Neural progenitor cell (in vitro differentiated cells): ENCODE measurements at places on chromosomes 7 and 10.
A peak's percentile ranks its signal among the peaks of the same experiment; 100 is the strongest.

DNA sequence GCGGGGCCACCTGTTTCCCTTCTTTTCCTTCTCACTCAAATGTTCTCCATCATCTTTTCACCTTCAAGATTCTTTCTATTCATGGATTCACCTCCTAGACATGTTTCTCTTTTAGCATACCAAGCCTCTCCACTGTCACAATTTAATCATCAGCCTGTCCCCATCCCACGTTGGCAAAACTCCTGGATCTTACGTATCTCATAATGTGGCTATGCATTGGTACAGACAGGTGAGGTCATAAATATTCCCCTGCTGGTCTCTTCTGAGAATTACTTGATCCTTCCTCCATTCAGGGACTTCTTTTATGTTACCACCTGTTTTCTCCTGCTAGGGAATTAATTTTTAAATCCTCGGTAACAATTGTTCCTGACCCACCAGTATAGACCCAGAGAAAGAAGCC is 262.6 kb upstream of the NEBL start:
- DNase-seq, result no peak

DNA sequence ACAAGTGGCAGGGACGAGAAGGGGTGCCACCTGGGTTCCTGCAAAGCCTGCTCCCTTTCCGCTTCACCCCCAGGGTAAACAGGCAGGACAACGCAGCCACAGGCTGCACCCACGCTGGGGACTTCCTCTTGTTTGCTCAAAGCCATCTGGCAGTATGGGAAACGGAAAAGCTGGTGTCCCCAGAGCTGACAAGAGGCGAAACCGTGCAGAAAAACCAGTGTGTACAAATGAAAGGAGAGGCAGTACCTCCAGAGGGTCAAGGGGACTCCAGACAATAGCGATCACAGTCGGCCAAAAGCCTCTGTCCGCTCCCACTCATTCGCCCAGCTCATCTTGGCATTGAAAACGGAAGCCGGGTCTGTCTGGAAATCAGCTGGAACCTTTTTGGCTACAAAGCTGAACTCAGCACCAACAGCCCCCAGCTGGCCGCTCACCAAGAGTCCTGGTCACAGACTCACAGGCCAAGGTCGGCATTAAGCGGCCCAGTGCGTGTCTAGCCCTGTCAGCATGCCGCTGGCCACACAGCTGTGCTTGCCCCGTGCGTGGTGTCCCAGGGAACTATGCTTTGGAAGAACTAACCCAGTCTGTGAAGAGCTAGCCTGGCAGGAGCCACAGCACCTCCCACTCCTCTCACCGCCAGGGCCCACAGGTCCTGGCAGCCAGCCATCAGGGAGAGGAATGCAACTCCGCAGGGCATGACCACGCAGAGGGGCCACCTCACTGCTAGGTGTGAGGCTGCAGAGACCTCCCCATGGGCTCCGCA is 10.4 kb downstream of the TNS3 start:
- DNase-seq, result no peak

DNA sequence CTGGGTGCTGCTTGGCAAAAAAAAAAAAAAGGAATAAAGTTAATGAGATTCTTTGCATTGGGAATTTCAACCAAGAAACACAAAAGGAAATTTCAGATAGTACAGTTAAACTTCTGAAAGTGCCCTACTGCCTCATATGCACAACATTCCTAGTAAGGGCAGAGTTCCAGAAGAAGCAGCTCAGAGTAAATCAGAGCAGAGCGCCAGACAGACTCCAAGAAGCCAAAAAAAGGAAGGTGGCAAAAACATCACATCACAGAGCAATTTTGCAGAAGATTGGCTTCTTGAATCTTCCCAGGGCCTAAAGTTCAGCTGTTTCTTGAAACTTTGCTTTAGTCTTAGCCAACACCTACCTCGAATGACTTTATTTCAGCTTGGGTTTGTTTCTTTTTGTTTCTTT is 544.1 kb downstream of the XPNPEP1 start:
- DNase-seq, result no peak

DNA sequence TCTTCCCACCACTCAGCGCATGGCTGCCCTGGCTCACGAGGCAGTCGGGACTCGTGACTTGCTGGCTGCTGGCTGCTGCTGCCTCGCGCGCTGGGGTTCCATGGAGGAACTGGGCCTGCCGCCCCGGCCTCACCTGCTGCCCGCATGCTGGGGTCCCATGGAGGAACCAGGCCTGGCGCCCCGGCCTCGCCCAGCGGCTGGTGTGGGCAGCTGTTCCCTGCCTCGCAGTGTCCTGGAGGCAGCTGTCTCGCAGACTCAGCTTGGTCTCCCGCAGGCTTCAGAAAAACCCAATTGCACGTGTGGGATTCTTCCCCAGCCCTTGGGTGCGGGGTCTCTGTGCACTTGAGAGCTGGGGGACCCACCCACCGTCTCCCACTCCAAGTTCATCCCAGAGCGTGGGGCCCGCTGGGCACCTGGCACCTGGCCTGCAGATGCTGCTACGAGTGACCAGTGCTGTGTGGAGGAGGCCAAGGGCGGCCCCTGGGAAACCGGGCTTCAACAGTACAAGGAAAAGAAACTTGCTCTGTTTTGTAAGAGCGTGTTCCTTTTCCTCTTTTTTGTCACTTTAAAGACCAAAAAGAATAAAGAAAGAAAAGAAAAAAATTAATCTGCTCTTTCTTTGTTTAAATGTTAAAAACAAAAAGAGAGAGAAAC is 20.4 kb downstream of the PWWP2B start:
- DNase-seq, result no peak

GRCh38 chr10:1049425-1049958 is 573 bp upstream of the IDI1 start:
- peak; percentile 75 for DNase-seq

GRCh38 chr10:30528429-30528786 is 94.4 kb downstream of the MAP3K8 start:
- no peak for DNase-seq

DNA sequence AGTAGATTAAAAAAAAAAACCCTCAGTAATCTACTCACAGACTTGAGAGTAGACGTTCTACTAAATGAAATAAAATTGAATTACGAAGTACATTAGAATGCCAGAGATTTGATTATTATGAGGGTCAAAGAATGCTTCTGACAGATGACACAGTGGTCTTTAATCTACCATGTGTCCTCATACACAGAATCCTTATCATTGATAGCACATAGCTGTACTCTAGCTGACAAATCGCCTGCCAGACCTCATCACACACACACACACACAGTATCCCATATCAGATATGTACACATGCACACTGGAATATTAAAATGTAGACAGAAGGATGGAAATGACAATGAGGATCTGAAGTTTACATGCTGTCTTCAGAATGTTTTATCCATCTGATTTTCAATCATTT is 104.6 kb downstream of the SORCS1 start:
- no peak for DNase-seq

DNA sequence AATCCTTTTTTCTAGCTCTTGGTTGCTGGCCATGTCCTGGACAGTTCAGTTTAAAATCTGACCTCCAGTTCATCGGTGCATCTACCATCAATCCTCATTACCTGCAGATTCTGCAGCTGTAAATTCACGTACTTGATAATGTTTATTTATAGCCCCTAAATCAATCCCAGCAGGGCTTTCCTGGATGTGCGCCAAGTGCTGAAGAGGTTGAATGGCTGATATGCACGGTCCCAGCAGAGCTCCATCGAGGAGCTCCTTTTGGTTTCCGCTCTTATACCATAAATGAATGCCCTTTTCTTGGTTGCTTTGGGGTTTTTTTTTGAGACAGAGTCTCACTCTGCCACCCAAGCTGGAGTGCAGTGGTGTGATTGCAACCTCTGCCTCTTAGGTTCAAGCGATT is 91.2 kb upstream of the CCZ1B start:
- no peak for DNase-seq

- no peak for DNase-seq
Measured at GRCh38 chr10:69957241-69957885, 95.3 kb upstream of the MACROH2A2 start.

DNA sequence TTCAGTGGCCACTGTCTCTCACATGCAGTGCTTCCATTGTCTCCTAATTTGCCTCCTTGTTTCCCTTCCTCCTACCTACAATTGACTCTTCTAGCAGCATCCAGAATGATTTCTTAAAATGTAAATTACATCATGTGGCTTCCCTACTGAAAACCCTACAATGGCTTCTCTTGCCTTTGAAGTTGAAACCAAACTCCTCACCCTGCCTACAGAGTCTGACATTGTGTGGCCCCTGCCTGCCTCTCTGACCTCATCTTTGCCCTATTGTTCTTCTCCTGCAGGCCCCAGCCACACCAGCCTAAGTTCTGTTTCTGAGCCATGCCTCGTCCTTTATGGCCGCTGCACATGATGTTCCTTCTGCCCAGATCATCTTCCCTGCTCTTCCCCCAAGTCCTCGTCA is 35.8 kb upstream of the CDK1 start:
- DNase-seq, result no peak

DNA sequence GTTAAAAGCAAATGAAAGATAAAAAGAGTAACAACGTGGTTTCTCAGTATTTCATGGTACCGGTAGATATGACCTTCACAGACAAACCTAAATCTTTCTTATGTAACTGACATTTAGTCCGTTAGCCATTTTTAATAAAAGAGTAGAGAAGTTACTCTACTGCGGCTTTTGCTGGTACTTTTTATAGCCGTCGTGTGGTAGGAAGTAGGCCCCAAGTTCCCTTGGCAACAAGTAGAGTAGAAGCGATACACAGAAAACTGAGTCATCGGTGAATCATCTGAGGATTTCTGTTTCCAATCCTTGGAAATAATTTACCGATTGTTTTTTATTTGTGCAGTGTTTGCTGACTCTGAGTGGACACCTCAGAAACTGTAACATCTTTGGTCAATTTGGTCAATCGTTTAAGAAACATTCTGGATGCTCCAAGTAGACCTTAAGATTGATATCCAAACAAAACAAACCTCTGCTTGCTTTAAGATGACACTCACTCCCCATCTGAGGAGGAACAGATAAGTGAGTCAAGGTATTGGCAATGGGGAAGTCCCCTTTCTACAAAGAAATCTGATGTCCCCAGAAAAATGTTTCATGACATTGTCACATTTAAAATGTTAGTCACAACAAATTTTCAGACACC is 63.9 kb upstream of the AHR start:
- no peak for DNase-seq

- DNase-seq, result no peak
Measured at GRCh38 chr10:12027539-12027938, 15.1 kb downstream of the UPF2 start.

- DNase-seq, result peak; percentile 74
Measured at GRCh38 chr10:72834183-72834825, 59.2 kb upstream of the OIT3 start.

DNA sequence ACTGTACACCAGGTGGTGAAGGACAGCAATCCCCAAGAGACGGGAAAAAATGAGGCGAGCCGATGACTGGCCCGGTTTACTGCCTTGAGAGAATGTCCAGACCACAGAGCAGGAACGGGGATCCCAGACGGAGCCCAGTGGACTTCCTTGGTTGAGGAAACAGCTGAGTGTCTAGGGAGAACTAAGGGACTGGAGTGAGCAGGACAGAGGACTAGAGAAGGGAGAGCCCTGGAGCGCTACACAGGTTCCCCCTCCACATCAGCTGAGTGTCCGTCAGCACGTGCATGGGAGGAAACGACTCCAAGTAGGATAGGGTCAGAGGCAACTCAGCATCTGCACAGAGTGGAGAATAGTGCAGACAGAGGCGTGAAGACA is 7.1 kb upstream of the WDR86 start:
- DNase-seq, result no peak

DNA sequence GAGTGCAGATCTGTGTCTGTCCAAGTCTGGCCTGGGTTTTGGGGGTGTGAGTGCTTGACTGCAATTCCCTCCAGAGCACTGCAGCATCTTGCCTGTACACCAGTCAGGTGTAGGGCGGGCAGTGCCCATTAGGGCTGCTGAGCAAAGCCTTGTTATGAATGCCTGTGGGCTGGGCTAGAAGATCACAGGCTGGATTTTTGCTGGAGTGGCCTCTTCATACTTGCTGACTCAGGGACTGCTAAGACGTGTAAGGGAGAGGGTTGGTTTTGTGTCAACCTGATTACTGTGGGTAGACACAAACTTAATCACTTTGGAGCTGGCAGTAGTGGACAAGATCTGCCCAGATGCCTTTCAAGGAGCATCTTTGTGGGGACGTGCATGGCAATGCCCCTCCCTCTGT is 29.6 kb downstream of the DMBT1 start:
- DNase-seq, result no peak

DNA sequence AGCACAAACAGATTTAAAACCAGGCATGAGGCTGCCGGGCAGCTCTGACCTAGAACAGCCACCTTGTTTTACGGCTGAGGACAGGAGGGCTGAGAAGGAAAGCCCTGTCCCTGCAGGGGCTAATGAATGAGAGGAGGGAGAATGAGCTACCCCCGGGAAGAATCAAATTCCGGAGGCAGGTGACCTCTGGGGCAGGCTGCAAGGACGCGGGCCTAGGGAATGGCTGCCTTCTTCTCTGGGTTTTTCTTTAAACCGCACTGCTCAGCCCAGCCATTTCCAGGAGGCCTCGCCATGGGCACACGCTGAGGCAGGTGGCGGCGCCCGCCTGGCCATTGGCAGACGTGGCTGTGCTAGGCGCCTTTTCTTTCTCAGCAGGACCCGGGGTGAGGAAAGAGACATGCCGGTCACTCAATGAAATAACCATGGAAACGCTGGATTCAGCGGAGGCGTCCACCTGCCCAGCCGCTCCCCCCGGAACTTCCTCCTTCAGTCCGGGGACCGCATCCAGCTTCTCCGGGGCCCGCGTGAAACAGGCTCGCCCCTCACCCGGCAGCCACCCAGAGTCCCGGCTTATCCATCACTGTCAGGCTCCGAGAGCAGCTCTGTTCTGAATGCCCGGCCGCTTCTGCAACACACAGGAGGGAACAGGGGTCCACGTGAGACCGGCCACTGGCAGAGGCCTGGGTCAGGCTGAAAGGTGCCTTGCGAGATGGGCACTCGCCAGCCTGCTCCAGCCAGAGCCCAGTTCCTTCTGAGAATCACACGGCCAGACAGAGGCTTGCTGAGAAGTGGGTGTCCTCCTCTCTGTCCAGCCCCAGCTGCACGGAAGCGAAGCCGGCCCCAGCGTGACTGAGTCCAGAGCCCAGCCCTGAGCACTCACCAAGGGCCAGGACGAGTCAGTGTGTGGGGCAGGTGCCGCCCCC is 82.1 kb downstream of the PDGFA start:
- peak; percentile 54 for DNase-seq

GRCh38 chr10:117499248-117500105 is 43.1 kb upstream of the EMX2 start:
- DNase-seq, result no peak

DNA sequence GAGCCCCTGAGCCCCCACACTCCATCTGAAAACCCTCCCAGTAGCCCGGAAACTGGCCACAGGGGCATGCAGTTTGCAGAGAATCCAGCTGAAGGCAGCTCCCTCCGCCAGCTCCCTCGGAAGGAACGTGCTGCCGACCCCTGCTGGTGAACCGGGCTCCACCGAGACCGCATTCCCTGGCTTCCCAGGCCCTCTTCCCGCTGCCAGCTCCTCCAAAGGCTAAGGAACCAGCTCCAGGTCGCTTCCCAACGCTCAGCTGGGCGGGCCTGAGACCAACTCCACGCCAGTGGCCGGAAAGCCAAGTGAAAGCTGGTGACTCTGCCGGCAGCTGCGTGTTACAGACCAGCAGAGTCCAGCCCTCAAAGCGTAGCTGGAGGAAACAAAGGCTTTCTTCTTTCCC is 35.8 kb downstream of the GPER1 start:
- peak; percentile 89 for DNase-seq

- peak; percentile 57 for DNase-seq
Measured at GRCh38 chr7:36303202-36304098, 86.2 kb upstream of the ANLN start.

GRCh38 chr7:70406950-70407209 is 725.1 kb upstream of the GALNT17 start:
- no peak for DNase-seq

- DNase-seq, result no peak
Measured at GRCh38 chr10:88892222-88892967, 12.3 kb downstream of the STAMBPL1 start.
